ENCODE measurements at places on chromosomes 12 and 14.
A peak's percentile ranks its signal among the peaks of the same experiment; 100 is the strongest.

DNA sequence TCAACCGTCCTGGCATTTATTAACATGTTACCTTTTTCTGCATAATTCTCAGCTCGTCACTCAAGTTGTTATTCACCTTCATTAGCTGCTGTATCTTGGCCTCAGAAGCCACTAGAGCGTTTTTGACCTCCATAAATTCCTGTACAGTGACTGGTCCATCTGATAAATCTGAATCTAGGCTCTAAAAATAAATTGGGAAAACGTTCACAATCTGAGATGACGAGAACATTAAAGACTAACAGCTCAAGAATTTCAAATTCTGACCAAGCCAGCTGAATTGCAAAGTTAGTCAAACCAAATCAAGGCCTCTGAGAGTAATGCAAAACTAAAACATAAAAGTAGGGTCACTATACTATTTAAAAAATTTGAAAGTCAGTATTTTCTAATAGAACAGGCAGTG is 45.0 kb downstream of the GIT2 start:
- no peak for DNase-seq

GRCh38 chr14:99254328-99255009 is 17.5 kb downstream of the BCL11B start:
- no peak for DNase-seq

GRCh38 chr12:88419794-88420193 is 160.5 kb downstream of the KITLG start:
- DNase-seq: no peak

- no peak for DNase-seq
Measured at GRCh38 chr14:70558356-70558755, 23.6 kb upstream of the ADAM20 start.

GRCh38 chr12:120328228-120328627 is 649 bp upstream of the PLA2G1B start:
- no peak for DNase-seq

GRCh38 chr14:69848903-69849391 is 30.3 kb upstream of the SMOC1 start:
- no peak for DNase-seq

GRCh38 chr12:30100741-30101140 is 317.0 kb upstream of the TMTC1 start:
- DNase-seq: no peak

- DNase-seq: no peak
Measured at GRCh38 chr14:91154851-91155625, 41.2 kb downstream of the DGLUCY start.

- no peak for DNase-seq
Measured at GRCh38 chr12:49089821-49090773, 4.5 kb downstream of the DHH start.

- no peak for DNase-seq
Measured at GRCh38 chr12:131114271-131114670, 160.6 kb downstream of the ADGRD1 start.

- no peak for DNase-seq
Measured at GRCh38 chr14:35985474-35986218, 159.5 kb downstream of the BRMS1L start.

DNA sequence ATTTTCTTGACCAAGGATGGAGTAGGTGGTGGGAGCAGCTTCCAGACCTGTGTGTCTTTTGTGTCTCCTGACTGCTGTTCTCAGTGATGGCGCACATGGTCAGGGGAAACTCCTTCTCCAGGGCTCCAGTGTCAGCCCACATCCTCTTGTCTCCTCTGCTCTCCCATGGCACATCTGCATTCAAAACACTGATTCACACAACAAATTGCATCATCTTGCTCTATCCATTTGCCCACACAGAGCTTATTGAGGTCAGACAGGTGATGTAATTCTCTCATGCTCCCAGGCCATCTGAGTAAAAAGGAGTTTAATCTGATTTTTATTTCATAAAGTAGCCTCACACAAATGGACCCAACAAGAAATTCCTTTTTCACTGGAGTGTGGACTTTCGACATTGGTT is 21.8 kb upstream of the TMEM132C start:
- no peak for DNase-seq

GRCh38 chr12:14995583-14996425 is 23.0 kb downstream of the PDE6H start:
- DNase-seq: no peak

DNA sequence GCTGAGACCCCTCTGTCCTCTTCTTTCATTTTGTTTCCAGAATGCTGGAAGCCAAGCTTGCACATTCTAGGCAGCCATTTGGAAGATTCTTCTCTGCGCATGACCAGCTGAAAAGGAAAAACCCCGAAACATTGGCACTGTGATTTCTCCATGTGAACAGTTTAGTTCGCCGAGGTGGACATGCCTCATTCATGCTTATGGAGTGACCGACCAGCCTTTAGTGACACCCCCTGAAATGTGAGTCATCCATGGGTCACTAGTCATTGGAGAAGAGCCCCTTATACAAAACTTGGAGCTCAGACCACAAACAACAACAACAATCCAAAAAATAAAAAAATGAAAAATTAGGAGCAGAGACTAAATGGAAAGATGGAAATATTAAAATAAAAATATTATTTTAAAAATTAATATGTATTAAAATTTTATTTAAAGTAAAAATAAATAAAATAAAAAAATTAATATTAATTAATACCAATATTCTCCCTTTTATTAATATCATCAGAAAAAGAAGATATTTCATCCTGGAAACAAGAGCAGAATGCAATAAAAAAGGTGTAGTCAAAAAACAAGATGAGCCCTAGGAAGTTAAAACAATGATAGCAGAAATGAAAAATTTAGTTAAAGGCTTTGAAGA is 9.5 kb upstream of the KRT7 start:
- DNase-seq: no peak

DNA sequence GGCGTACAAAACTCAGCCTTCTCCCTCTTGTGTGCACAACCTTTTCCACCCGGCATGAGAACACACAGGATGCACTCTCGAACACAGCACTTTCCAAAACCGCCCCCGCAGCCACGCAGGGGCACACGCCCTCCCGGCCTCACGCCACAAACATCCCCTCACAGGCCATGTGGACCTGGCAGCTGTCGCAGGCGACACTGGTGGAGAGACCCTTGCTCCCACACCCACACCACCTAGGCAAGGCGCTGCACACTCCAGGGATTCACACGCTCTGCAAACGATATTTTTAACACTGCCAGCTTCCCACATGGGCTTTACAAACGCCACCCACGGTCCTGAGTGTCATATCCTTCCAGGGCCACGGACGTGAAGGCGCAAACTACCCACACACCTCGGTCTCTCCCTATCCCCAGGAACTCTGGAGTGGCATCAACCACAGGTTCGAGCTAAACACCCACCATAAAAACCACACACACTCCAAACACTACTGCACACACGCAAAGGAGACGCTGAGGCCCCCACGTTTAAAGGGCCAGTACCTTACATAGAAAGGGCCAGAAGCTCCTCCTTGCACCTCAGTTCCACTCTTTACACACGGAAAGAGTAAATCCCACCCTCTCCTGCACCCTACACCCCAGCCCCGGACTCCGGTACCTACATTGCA is 12.4 kb upstream of the ITGB7 start:
- peak; percentile 51 for DNase-seq

- no peak for DNase-seq
Measured at GRCh38 chr12:109910969-109911348, 10.9 kb downstream of the TCHP start.

- DNase-seq: no peak
Measured at GRCh38 chr14:59296508-59296907, 108.0 kb downstream of the DAAM1 start.

DNA sequence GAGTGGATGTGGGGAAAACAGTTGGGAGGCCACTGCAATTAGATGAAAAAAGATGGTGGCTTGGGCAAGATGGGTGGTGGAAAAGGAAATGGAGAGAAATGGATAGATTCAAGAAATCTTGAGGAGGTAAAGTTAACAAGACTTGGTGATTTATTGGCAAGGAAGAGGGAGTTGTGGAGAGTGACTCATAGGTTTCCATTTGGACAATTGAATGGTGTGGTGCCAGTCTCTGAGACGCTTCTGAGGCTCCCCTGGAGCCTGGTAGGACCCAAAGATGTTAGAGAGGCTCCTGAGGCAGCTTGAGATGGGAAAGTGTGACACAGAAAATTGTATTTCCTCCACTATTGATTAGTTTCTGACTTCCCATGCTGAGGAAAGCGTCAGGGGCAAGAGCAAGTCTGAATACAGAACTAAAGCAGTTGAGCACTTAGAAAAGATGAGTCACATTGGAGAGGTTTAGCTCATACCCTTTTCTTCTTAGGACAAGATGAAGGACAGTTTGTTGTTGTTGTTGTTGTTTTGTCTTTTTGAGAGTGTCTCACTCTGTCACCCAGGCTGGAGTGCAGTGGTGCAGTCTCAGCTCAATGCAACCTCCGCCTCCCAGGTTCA is 4.5 kb downstream of the PRPF40B start:
- no peak for DNase-seq

- DNase-seq: no peak
Measured at GRCh38 chr14:50031602-50032313, 84.6 kb downstream of the VCPKMT start.

- DNase-seq: no peak
Measured at GRCh38 chr14:94544726-94545125, 16.5 kb upstream of the SERPINA4 start.

GRCh38 chr14:104517426-104517825 is 62.1 kb upstream of the C14orf180 start:
- DNase-seq: no peak

GRCh38 chr12:22037947-22038346 is 8.1 kb upstream of the CMAS start:
- no peak for DNase-seq

DNA sequence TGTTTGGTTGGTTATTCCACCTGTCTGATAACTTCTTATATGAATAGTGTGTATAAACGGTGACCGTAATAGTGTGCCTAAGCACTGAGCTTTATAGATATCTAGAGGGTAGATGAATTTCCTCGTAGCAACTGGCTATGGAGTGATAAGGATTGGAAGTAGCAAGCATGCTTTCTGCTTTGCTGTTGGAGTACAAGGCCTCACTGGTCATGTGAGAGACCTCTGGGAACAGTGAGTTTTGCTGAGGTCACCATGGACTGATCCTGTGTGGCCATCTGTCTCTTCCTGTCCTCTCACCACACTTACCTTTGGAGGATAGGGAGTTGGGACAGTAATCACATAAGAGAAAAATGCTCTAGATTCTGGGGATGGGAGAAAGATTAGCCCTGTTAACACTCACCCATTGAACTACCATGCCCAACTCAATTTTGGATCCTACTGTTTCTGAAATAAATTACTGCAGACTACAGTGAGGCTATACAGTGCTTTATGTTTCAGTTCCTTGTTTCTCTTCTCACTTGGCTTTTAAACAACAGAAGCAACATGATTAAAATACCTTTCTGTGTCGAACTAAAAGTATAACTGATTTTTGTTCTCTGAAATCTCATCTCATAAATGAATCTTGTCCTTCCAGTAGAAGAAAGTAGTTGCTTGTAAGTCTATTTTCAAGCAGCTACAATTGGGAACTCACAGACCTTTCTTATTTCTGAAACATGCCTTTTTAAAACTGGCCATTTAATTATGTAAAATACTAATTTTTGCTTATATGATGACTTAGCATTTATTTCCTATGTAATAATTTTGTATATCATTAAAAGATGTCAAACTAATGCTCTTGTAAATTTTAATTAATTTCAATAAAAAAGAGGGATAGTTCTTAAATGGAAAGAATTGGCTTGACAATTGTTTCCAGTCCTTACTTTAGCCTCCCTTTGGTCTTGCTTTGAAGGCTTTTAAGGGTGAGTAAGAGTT is 8.3 kb downstream of the TMX1 start:
- DNase-seq: no peak

- no peak for DNase-seq
Measured at GRCh38 chr14:27427796-27428195, 830.0 kb upstream of the NOVA1 start.

DNA sequence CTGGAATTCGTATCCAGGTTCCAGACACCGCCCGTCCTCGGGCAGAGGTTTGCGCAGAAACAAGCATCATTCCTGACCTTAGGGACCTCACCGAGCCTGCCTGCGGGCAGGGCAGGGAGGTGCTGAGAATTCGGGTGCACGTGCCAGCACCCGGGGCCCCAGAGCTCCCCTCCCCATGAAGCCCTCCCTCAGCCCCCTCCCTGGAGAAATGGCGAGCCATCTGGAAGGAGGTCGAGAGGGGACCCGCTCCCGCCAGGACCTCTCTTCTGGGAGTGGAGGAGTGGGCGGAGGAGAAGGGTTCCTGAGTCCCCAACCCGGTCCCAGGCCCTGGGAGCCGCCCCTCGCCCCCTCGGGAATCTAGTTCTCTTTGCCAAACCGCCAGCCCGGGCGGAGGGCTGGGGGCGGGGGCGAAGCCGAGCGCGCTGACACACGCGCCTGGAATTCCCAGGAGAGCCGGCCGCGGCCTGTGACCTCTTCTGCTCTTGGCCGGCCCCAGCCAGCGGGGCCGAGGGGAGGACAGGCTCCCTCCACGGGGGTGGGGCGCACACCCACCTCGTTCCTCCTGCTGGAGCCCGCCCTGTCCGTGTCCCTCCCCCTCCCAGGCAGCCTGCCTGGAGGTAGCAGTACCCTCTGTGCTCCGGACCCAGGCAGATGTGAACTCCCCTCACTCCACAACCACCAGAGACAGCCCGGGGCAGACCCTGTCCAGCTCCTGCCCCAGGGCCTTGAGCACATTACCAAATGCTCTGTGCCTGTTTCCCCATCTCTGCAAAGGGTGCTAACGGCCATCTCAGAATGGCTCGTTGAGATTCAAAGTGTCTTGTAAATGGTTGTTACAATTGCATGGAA is 23.0 kb upstream of the GPR132 start:
- DNase-seq: no peak

DNA sequence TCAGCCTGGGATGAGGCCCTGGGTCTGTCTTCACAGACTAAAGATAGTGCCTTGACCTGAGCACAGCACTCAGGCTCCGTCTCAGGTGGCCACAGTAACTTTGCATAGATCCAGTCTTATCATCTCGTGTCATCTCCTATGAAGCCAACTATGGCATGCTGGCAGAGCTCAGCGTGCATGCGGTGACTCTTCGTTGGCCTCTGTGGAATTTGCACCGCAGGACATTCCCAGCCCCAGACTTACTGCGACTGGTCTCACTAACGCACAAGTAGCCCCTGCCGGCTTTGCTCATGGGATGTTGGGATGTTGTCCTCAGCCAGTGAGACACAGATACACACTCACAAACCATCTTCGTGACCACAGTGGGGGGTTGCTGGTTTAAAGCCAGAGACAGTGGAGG is 199.6 kb downstream of the CHST11 start:
- no peak for DNase-seq

GRCh38 chr14:103304706-103305105 is 29.3 kb upstream of the EIF5 start:
- no peak for DNase-seq

- DNase-seq: no peak
Measured at GRCh38 chr12:93358821-93359220, 18.9 kb upstream of the NUDT4 start.

Measured in activated T-helper 1 cell treated with anti-CD3 and anti-CD28 coated beads, Interleukin-2, amount 50 U/mL, for 16 hours (primary cell).